ENCODE measurements at places on chromosomes 7 and 10. TPM values are rescaled to one million over a fixed set of nuclear protein-coding genes. Genes with fewer than 3 reads are reported as not detected.

The ASZ1 gene
- total RNA-seq, result not detected

The IL2RA gene
- total RNA-seq, result not detected

The CUZD1 gene
- 0.86 TPM for total RNA-seq

The LLCFC1 gene
- total RNA-seq, result not detected

The SHH gene
- total RNA-seq, result 28.3 TPM

The MMD2 gene
- not detected for total RNA-seq

The SAP25 gene
- total RNA-seq, result 3.1 TPM

Measured in type B pancreatic cell (in vitro differentiated cells).